ENCODE measurements at places on chromosomes 1 and 21. TPM values are rescaled to one million over a fixed set of nuclear protein-coding genes. Genes with fewer than 3 reads are reported as not detected.

- no peak for DNase-seq
Observed at GRCh38 chr1:205927676-205928075, 15.6 kb downstream of the SLC26A9 start.

DNA sequence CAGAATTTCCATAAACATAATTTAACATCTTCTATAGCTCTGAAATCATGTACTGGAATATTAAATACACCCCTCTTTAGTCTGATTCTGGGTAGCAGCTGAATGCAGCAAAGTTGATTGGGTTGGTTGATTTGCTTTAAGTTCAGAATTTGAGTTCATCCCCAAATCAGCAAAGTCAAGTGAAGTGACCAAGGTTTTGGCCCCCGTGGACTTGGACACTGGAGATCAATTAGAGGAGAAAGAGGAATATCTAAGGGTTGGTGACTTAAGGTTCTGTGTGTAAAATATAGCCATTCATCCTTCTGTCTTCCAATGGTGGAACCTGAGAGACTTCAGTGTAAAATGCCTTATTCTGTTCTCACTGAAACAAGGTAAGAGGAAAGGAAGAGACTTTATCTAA, at the start of gene OR2L13:
Gene OR2L13 (plus strand): TSS at position 301 of the 400 bp plus-strand sequence. CDS start 4,192 bp downstream, outside the sequence.
- DNase-seq: no peak

- peak; percentile 47 for DNase-seq
Observed at GRCh38 chr1:241423541-241424479, 66.8 kb upstream of the RGS7 start.

- DNase-seq: no peak
Observed at GRCh38 chr1:114299331-114299975, 145.8 kb upstream of the SYT6 start.

DNA sequence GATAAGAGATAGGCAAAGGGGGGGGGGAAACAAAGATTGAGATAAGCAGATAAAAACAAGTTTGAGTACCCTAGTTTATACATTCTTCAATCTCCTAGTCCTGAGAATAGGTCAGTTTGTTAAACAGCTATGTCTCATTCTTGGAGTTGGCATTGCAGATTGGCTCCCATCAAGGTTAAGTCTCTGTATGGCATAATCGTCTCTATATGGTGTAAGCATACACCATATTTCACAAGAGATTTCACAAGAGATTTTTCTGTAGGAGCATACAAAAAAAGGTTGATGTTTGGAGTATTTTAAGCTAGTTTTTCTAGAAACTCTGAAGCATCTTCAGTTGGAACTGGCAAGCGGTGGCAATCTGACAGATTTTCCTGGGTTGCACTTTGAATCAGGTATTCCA, 35.8 kb downstream of the NCAM2 start:
- no peak for DNase-seq

EEIG2 gene
- total RNA-seq: 9.5 TPM

- DNase-seq: no peak
Observed at GRCh38 chr1:69320757-69321211, 246.9 kb upstream of the LRRC7 start.

- DNase-seq: peak; percentile 11
Observed at GRCh38 chr1:33634806-33635205, 162.4 kb downstream of the ZSCAN20 start.

DNA sequence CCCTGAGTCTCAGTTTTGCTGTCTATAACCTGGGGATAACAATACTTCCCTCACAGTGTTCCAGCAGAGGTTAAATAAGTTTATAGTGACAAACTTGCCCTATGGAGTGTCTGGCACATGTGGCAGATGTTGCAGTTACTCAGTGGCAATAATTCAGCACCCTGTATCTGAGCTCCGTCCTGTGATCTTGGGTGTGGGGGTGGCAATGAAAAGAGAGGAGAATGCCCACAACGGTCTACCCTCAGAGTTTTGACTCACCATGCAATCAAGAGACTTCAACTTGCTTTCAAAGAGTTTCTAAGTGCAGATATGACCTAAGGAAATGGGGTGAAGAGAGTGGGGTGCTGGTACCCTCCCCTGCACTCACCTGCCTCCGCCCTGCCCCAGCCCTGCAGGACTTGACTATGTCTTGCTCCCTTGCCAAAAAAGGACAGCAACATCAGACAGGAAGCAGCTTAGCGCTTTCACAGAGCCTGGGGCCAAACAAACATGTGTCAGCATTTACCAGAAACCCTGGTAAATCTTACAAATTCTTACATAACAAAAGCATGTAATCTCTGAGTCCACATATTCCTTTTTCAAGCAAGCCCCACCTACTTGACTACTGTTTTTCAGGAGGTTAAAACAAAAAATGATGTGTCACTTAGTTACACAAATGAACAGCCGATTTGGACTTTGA, 185.1 kb upstream of the CAMK1G start:
- DNase-seq: peak; percentile 23

CD1E gene
- total RNA-seq: not detected

DNA sequence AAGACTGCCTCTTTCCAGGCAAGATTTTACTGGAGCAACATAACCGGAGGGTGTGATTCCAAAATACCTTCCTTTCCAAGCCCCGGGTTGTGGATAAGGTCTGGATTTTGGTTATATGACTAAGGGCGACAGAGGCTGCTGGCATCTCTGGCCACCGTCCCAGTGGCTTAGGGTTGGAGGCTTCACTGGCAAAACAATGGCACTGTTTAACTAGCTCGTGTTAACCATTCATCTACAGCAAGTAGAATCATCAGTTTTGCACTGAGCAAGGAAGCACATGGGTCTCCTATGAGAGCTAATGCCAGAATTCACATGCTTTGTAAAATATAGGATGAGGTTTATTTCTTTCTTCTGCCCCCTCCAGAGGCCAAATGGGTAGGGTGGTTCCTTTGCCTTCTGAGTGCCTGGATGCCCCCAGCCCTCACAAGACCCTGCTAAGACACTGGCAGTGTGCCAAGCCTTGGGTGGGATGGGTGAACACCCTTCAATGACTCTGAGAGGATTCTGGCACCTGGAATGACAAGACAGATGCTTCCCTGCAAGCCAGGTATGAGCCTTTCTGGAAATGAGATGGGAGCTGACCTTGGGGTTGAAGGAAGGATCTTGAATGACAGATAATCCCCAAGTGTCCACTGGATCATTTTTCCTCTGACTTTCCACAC, 36.8 kb downstream of the DHCR24 start:
- DNase-seq: peak; percentile 67
